Activated CD4-positive, alpha-beta T cell treated with anti-CD3 and anti-CD28 coated beads for 48 hours (primary cell): ENCODE measurements at places on chromosomes 2 and 18.

DNA sequence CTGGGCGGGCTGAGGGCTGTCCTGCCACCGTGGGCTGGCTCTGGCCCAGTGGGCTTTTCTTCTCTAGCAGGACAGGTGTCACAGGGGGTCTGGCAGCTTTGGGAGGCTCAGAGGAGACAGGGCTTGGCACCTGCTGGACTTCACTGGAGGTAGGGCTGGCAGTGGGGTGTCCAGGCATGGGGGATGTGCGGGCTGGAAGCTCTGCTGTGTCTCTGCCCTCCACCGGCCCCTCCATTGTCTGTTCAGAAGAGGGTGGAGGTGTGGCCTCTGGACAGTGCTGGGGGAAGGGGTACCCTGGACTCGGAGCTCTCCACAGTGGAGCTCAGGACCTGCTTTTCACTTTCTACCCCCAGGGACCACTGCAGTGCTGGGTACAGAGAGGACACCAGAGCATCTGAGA, 9.2 kb downstream of the PTPRN start:
- DNase-seq: no peak

GRCh38 chr2:194363295-194363694, 1293.7 kb upstream of the SLC39A10 start:
- DNase-seq: no peak

- no peak for DNase-seq
These were observed 621.2 kb downstream of the MBD2 start for GRCh38 chr18:53603276-53603675.

DNA sequence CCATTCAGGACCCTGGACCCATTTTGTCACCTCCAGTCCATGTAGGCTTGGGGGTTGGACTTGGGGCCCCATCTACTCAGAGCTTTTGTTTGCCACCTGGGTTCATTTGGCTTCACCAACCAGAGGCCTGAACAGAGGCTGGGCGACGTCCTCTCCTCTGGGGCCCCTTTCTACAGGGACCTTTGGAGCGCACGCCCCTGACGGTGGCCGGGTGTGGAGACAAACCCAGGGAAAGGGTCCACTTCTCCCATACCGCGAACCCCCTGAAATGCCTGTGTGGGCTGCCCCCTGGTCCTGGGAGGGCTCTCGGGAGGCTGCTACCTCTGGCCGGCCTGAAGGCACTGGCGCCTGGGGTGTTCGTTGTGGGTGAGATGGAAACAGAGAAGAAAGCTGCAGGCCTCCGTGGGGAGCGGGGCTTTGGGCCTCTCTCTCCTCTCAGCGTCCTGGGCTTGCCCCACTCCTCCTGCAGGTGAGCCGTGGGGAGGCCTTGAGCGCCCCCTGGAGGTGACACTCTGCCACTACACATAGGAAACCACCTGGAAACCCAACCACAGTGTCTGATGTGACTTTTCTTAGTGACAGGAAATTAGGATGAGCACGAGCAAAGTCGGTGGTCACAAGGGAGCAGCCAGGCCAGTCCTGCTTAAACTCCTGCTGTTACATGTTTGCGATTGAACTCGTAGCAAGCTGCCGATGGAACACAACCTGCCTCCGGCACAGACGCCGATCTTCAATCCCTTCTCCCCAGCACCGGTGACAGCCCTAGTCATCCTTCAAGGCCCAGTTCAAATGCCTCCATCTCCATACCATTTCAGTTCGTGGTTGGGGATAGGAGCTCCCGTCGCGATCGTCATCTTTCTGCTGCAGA, 12.0 kb upstream of the NTSR2 start:
- peak; percentile 80 for DNase-seq

DNA sequence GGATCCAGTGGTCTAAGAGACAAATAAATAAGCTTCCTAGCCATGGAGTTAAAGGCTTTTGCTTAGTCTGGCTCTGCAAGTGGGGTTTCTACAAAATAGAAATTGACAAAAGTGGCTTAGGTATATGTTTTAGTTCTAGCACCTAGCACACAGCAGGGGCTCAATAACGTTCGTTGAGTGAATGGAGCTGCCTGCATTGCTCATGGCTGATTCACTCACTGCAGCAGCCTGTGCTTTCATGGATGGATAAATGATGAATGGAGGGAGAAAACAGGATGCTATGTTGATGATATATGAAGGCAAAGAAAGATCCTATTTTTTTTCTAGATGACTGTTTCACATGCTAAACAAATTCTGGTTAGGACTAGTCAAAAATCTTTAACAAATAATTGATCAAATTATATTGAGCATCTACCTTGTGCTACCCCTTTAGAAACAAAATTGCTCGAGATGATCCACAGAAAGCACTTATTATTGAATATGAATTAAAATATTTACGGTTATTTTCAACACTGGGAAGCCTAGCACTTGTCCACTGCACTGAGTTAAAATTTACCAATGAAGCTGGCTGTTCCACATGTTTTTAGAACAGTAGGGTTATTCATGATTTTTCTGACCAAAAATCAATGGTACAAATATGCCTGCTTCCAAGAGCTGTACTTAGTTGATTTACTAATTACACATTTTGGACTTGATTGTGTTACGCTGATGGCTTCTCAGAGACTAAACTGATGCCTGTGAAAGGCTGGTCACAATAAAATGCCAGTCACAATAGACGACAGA, 39.6 kb downstream of the HDHD2 start:
- no peak for DNase-seq
